A549 treated with DMSO at 1 μM for 4 hours (cell line): ENCODE measurements at places on chromosomes 4 and X. TPM values are rescaled to one million over a fixed set of nuclear protein-coding genes. Genes with fewer than 3 reads are reported as not detected.

Gene CAPN6
- total RNA-seq = not detected in 5 replicates

Gene GABRA4
- not detected in 5 replicates for total RNA-seq

Gene ZFP42
- 0.03 TPM in 1 of 5 replicates, not detected in the others for total RNA-seq

Gene MAGED4
- total RNA-seq = 7.2 to 10.4 TPM (median 9.5 TPM) in 5 replicates

Gene CT83
- not detected in 5 replicates for total RNA-seq

Gene GAGE12E
- not detected in 5 replicates for total RNA-seq

Gene ADGRG4
- total RNA-seq = not detected in 5 replicates
